ENCODE measurements at places on chromosomes 4 and X.

DNA sequence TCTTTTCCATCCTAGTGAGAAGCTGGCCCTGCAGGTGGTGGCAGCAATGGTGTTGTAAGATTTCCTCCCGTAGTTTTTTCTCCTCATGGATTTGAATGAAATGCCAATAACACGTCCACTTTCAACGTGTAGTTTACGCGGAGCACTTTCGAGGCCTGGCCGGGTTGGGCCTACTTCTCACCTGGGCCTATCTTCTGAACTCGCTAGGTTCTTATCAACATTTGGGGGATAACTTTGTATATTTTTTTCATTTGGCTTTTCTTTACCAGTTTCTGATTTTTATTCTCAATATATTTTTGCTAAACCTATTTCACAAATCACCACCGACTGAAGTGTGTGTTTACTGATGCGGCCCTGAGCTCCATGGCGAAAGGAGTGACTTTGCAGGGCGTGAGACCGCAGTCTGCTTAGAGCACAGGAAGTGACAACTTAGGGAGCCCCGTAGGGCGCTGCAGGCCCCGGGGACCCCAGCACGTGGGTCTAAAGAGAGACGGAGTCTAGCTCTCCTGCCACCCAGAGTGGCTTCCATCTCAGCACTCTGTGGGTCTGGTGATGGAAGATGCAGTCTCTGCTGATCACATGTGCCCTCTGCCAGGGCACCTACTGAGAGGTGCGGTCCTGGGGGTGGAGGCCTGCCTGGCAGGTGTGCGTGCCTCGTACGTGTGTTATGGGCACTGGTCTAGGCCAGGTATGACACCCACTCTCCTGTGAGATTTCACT is 29.1 kb downstream of the NELFA start:
- DNase-seq = no peak

DNA sequence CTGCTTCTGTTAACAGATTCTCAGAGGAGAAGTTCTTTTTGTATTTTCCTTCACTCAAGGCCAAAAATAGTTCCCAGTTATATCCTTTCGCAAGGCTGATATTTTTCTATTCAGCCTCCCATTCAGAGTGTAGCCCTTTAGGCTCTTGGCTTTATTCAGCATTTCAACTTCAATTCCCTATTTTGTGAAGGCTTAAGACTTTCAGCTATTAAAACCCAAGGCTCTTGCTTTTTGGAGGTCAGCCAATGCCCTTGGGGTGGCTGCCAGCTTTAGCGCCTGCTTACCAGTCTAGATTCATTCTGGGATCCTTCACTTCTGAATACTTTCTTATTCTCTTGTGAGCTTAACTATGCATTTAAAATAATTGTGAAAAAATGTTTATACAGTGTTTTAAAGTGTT is 57.3 kb upstream of the ADGRA3 start:
- DNase-seq = no peak

DNA sequence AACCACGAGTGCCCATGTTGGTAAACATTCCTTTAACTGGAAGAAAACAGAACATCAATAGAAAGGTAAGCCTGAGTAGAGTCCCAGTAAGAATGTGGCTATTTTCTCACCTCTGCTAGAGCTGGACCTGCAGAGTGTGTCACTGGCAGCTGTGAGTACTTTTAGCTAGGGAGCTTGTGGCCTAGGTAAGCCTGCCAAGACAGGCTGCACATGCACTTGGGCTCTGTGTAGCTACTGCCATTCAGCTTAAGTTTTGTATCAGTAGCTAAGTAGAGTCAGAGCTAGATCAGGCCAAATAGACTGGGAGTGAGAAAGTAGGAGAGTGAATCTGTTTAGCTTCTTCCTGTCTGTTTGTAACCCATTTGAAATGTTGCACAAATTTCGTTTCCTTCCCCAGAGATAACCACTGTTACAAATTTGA is 35.3 kb downstream of the RBPJ start:
- no peak for DNase-seq

- no peak for DNase-seq
Measured at GRCh38 chr4:21757248-21757647, 191.3 kb downstream of the KCNIP4 start.

DNA sequence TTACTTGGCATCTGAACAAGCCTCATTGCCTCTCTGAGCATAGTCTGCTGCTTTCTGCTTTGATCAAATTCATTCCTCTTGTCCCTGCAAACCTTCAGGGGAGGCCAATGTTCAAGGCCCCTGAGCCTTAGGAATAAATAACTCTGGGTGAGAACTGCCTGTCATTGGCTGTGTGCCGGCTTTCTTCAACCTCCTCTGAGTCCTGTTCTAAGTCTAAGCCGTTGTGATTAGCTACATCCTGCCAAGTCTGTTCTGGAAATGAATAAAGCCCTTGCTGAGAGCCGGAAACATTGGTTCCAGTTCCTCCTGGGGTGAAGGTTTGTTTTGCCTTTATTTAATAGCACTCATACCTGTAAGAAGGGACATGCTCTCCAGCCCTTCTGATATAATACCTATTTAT is 13.8 kb downstream of the RNF4 start:
- DNase-seq = peak; percentile 61

DNA sequence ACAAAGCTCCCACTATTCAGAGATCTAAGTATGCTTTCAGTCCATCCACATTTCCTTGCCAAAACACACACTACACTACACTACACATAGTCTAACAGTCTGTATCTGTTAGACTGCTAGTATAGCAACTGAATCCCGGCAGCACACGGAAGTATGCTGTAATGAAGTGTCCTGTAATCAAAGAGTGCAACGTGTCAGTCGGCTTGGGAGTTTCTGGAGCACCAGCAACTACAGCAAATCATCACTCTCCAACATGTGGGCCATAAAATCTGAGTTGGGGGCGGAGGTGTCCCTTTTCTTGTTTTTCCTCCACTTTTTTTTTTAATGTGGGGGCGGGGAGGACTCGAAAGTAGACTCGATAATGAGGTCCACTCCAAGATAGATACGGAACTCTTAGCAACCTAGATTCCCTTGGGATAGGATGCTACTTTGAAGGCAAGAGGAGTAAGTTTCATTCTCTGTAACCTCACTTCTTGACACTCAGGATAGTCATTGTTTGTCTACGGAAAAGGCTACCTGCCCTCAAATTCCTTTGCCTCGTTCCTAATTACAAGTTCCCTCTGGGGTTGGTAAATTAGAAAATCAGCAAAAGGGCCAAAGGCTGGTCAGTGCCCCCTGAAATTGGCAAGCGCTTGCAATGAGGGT is 722 bp downstream of the SLC10A7 start:
- peak; percentile 53 for DNase-seq

GRCh38 chr4:6192245-6192644 is 8.1 kb downstream of the JAKMIP1 start:
- no peak for DNase-seq

GRCh38 chr4:180665481-180665880 is 1577.7 kb upstream of the TENM3 start:
- DNase-seq = no peak

- no peak for DNase-seq
Measured at GRCh38 chrX:103737696-103738095, 27.0 kb downstream of the TMEM31 start.

DNA sequence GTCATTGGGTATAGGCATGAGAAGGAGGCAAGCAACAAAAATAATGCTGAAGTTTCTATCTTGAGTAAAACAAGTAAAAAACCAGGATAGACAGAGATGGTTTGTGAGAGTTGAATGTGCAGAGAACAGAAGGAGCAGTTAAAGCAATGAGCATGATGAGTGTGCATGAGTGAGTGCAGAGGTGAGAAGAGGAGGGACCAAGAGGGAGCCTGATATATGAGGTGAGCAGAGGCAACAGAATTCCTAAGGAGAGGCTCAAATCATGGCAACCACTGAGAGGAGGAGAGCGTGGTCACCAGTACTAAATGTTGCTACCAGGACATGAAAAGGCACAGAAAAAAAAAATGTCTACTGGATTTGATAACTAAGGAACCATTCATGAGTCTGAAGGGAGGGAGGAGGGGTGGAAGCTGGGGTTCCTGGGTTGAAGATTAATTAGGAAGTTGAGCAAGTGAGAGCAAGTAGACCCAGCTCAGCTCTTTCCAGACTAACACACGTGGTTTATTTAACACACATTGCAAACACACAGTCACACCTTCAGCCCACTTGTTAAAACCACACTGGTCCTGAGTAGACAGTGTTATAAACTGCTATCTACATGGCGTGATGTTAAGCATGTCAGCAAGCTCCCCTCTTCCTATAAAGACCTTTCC is 69.0 kb upstream of the IQCM start:
- no peak for DNase-seq

DNA sequence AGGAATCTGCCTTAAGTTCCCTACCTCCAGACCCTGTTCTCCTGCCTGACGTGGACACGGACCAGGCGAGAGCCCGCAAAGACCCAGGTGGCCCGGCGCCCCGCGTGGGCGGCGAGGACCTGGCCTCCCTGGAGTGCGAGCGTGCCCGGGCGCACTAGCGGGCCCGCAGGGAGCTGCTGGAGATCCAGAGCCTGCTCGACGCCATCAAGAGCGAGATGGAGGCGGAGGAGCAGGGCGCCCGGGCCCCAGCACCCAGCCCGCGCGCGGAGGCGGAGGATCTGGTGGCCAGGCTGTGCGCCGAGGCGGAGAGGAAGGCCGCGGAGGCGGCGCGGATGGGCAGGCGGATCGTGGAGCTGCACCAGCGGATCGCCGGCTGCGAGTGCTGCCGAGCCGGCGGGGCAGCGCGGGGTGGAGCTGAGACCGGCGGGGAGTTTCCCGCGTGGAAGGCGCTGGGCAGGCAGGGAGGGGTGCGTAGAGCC is 18.2 kb downstream of the MRFAP1 start:
- DNase-seq = no peak

DNA sequence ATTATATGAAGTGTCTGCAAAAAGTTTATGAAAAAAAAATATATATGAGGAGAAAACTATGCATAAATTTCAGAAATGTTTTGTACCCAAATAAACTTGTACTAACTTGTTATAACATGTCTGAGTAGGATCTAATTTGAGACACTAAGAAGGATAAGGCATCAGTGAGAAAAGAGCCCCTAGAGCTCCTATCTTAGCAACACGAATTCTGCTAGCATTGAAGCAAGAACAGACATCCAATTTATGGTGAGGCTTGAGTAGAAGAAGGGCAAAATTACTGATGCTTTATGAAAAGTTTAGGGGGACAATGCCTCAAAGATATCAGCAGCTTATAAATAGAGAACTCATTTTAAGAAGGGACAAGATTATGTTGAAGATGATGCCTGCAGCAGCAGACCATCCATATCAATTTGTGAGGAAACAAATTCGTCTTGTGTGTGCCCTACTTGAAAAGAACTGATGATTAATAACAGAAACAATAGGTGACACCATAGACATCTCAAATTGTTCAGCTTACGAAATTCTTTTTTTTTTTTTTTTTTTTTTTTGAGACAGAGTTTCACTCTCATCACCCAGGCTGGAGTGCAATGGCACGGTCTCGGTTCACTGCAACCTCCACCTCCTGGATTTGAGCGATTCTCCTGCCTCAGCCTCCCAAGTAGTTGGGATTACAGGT is 35.7 kb upstream of the ADAM29 start:
- DNase-seq = no peak

DNA sequence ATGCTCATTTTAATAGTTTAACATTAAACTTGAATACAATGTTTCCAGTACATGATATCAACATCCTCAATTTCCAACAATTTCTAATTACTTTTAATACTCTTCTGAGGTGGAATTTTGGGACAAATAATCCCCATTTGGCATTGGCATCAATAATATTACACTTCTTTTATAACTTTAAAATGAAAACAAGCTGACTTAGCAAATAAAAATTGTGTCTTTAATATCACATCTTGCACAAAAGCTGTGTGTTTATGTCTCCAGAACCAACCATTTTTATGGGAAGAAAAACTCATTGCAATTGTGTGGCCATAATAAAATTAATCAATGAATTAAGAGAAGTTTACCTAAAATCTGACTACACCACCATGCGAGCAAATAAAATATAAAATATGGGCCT is 2552.6 kb downstream of the PCDH7 start:
- DNase-seq = no peak

DNA sequence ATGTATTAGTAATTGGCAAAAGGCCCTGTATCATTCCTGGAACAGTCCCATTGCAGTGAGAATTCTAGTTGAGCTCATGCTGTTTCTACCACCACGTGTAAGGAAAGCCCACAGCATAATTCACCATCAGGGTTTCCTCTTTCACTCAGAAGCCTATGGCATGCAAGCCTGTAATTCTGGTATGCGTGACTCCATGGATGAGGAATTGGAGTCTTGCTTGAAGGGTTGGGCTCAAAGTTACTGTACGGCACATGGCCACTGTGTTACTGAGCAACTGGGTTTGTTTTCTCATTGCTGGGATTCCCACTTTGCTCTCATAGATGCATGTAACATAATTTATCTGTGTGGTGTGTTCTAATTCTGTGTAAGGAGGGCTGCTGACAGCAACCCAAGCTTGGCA is 132.3 kb upstream of the NR3C2 start:
- no peak for DNase-seq

DNA sequence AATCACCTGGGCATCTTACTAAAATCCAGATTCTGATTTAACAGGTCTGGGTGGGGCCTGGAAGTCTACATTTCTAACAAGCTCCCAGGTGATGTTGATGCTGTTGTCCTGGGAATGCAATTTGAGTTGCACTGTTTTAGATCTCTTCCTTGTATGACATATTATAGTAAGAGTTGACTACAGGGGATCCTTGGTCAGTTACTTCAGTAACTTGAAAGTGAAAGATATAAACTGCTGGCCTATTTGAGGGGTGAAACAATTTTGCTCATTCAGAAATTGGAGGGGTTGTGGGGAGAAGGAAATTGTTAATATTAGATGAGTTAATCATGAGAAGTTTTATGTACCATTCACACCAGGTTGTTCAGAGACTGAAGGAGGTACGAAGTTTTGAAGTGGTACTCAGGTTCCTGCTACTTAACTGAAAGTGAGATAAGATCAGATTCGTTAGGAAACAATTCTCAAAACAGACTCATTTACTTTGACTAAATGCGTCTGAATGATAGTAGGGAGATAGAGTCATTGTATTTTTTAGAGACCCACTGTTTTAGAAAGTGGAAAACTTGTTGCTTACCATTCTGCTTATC is 12.5 kb downstream of the SH2D1A start:
- no peak for DNase-seq

DNA sequence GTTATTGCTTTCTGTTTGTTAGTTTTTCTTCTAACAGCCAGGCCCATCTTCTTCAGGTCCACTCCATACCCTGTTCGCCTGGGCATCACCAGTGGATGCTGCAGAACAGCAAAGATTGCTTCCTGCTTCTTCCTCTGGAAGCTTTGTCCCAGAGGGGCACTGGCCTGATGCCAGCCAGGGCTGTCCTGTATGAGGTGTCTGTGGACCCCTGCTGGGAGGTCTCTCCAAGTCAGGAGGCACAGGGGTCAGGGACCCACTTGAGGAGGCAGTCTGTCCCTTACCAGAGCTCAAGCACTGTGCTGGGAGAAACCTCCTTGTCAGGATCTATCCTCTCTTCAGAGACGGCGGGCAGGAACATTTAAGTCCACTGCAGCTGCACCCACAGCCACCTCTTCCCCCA is 2.5 kb upstream of the PAGE2B start:
- DNase-seq = no peak

DNA sequence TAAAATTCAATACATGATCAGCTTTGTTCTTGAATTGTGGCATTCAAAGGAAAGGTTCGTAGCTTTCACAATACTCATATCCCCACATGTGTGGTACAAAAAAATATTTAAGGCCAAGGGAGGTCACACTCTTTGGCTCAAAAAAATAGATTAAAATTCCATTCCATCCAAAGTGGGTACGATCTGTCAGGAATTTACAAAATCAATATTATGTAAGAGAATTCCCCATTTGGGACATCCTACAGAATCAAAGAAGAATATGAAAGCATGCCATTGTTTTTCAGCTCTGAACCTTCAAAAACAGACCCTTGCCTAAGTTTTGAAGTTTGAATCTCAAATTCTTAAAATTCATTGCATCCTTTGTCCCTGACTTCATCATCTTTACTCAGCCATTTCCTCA is 85.8 kb downstream of the MID1 start:
- DNase-seq = no peak

Data from GM12864 (cell line).